ENCODE measurements at places on chromosomes 12 and 14. TPM values are rescaled to one million over a fixed set of nuclear protein-coding genes. Genes with fewer than 3 reads are reported as not detected.

Gene MMP19
- 144 TPM for total RNA-seq

DNA sequence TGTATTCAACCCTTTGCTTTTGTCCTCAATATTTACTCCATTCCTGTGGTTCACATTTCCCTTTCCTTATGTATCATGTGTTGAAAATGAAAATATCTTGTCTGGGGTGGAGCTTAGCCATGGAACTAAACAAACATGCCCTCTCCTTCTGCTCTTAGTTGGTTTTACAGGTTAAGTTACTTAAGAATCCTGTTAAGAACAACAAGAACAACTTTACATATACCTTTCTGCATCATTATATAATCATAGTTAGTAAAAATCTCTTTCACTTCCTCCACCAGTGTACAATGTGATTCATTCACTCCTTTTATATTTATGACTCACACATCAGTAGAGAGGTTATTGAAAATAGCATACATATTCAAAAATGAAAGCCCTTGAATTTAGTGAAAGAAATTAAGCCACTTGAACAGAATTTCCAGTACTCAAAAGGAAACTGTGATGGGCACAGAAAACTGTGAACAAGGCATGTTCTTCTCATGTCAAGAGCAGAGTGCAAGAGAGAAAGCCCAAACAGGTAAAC is 307.7 kb downstream of the CCDC91 start:
- H3K27me3 ChIP-seq = no peaks in the 10 kb centered on the region
- no peaks in the 10 kb centered on the region for H3K4me1 ChIP-seq
- no peak overlapping the region for H3K4me3 ChIP-seq
- H3K36me3 ChIP-seq = no peaks in the 10 kb centered on the region
- no peak overlapping the region for H3K27ac ChIP-seq

DNA sequence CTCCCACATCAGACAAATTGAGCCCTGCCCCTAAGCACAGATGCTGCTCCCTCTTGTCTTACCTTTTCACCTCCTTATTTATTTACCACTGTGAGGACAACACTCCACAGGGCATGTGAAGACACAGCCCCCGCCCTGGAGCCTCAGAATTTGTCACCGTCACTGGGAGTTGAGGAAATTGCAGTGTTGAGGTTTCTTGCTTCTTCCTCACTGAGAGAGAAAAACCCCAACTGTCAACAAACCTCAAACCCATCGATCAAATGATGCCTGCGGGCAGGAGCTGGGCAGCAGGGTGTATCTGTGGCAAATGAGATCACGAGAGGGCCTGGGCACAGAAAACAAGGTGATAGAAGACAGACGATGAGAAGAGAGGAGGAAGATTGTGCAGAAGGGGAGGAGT is 30.5 kb upstream of the PLEKHG3 start:
- no peaks in the 10 kb centered on the region for H3K4me1 ChIP-seq
- DNase-seq = no peak
- no peaks in the 10 kb centered on the region for H3K36me3 ChIP-seq
- no peaks in the 10 kb centered on the region for H3K27me3 ChIP-seq
- H3K4me3 ChIP-seq = no peak overlapping the region

- peak; percentile 42 for DNase-seq
- no peaks in the 10 kb centered on the region for H3K36me3 ChIP-seq
Measured at GRCh38 chr12:110355073-110355472, 48.4 kb downstream of the ANAPC7 start.

Measured in aorta (tissue), 5 donors.